NCI-H1048 (cell line): ENCODE measurements at places on chromosomes 11 and 22.

DNA sequence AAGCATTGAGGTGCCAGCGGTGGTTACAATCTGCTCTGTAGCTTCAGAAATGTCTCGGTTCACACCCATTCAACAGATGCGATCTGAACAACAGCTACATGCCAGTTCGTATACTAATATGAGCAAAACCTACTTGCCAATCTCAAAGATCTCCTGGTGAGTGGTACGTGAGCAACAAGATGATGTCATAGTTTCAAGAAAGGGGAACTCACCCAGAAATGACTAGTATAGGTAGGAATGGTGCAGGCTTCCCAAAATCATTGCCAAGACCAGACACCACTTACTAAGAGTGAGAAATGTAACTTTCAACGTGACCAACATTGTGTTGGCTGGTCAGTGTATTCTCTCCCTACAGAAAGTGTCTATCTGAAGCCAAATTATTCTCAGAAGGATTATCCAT is 31.1 kb downstream of the OR6Q1 start:
- no peak for DNase-seq

DNA sequence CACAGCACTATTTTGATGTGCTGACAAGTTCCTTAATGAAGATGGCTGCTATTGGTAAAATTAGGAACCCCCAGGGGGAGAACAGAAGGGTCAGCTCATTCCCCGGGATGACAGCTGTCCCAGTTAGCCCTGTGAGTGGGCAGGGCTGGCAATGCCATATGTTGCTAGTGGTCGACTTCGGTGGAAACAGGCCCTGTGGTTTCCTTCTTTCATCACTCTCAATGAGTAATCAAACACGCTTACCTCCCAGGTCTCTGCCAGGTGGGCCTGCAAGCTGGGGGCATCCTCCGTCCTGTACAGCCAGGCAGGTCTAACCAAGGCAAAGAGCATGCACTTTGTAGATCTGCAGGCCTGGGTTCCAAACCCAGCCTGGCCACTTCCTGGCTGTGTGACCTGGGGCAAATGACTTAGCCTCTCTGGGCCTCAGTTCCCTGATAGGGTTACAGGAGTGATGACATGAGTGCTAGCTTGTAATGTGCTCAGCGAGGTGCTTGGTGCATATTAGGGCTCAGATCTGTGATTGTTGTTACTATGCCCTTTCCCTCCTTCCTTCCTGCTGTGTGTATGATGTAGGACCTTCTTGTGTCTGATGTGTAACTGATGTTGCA is 85.2 kb downstream of the TSPAN18 start:
- no peak for DNase-seq

DNA sequence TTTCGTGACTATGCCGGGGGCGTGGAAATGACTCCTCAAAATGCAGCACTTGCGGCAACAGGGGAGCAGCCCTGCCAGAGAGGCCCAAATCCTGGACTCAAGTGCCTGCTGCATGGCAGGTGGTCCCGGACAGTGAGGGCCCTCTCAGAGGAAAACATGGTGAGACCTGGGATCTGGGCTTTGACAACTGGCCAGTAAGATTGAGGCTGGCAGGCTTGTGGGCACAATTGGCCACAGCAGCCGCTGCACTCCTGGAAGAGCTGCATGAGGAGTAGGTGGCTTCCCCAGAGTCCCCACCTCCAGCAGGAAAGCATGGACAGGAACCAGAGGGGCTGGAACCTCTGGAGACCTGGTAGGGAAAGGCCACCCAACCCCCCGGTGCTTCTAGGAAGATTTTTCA is 13.4 kb downstream of the LINC01488 start:
- no peak for DNase-seq

- DNase-seq: no peak
Measured at GRCh38 chr11:69463181-69463994, 18.1 kb upstream of the LINC01488 start.

- DNase-seq: no peak
Measured at GRCh38 chr11:47848700-47849155, 578 bp upstream of the NUP160 start.
